ENCODE measurements at places on chromosomes 4 and X. TPM values are rescaled to one million over a fixed set of nuclear protein-coding genes. Genes with fewer than 3 reads are reported as not detected.

DNA sequence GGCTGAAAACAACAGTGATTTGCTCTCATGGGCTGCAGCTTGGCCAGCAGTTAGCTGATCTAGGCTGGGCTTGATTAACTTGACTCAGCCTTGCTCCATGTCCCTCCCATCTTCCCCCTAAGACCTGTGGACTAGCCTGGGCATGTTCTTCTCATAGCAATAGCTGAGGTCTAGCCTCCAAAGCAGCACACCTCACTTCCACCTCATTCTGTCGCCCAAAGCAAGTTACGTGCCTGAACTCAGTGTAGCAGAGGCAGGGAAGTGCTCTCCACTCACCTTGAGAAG lies 62.2 kb downstream of the EVC start:
- peak overlapping the region; percentile 97 for H3K27ac ChIP-seq
- H3K36me3 ChIP-seq = peaks cover 26% of the 10 kb centered on the region
- no peaks in the 10 kb centered on the region for H3K27me3 ChIP-seq
- H3K4me3 ChIP-seq = no peak overlapping the region
- peaks cover 21% of the 10 kb centered on the region for H3K4me1 ChIP-seq

- no peaks in the 10 kb centered on the region for H3K36me3 ChIP-seq
- DNase-seq = no peak
- no peaks in the 10 kb centered on the region for H3K4me1 ChIP-seq
- no peak overlapping the region for H3K27ac ChIP-seq
- H3K27me3 ChIP-seq = no peaks in the 10 kb centered on the region
Measured at GRCh38 chr4:124415146-124415545, 297.4 kb downstream of the ANKRD50 start.

GRCh38 chr4:128502818-128503527 lies 215.4 kb upstream of the PGRMC2 start:
- no peaks in the 10 kb centered on the region for H3K27me3 ChIP-seq
- no peaks in the 10 kb centered on the region for H3K36me3 ChIP-seq
- H3K27ac ChIP-seq = no peak overlapping the region
- no peak overlapping the region for H3K4me3 ChIP-seq

The CXCL8 gene
- 36.2 TPM for total RNA-seq

- H3K4me1 ChIP-seq = peaks cover 7% of the 10 kb centered on the region
- no peak overlapping the region for H3K27ac ChIP-seq
- H3K36me3 ChIP-seq = no peaks in the 10 kb centered on the region
- H3K4me3 ChIP-seq = no peak overlapping the region
- no peaks in the 10 kb centered on the region for H3K27me3 ChIP-seq
- no peak for DNase-seq
Measured at GRCh38 chr4:72993876-72994275, 75.6 kb downstream of the COX18 start.

- DNase-seq = peak; percentile 98
- peak overlapping the region; percentile 47 for H3K4me3 ChIP-seq
- no peaks in the 10 kb centered on the region for H3K27me3 ChIP-seq
- H3K27ac ChIP-seq = peak overlapping the region; percentile 54
- peaks cover 24% of the 10 kb centered on the region for H3K4me1 ChIP-seq
Measured at GRCh38 chrX:154541896-154542722, 4.5 kb downstream of the G6PD start.

- no peak overlapping the region for H3K4me3 ChIP-seq
- no peaks in the 10 kb centered on the region for H3K27me3 ChIP-seq
- no peak overlapping the region for H3K27ac ChIP-seq
- no peak for DNase-seq
- H3K4me1 ChIP-seq = peaks cover 14% of the 10 kb centered on the region
Measured at GRCh38 chr4:7546152-7546808, 111.5 kb upstream of the PSAPL1 start.

The TMEM255A gene
- total RNA-seq = not detected
